T-helper 2 cell (primary cell): ENCODE measurements at places on chromosomes 12 and 14.

GRCh38 chr12:114682785-114683708 lies 928 bp downstream of the TBX3 start:
- no peak for DNase-seq

GRCh38 chr12:121582583-121583333 lies 1.9 kb upstream of the KDM2B start:
- DNase-seq, result no peak

DNA sequence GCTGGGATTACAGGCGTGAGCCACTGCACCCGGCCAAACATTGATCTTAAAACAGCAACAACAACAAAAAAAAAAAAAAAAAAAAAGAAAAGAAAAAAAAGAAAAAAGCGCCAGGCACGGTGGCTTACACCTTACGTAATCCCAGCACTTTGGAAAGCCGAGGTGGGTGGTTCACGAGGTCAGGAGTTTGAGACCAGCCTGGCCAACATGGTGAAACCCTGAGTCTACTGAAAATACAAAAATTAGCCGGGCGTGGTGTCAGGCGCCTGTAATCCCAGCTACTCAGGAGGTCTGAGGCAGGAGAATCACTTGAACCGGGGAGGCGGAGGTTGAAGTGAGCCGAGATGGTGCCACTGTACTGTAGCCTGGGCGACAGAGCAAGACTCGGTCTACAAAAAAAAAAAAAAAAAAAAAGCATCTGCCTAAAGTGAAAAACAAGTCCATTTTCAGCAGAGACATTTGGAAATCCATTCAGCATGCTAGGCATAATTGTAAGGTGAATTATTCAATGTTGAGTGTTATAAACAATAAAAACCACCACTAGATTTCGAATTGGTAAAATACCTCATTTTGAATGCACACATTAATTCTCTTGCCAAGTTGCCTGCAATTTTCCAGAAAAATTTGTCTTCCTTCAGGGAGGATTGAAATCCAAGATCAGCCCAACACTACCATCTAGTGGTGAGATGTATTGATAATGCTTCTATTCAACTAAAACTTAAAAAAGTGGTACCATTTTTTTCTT lies 8.0 kb upstream of the CERS5 start:
- peak; percentile 24 for DNase-seq

DNA sequence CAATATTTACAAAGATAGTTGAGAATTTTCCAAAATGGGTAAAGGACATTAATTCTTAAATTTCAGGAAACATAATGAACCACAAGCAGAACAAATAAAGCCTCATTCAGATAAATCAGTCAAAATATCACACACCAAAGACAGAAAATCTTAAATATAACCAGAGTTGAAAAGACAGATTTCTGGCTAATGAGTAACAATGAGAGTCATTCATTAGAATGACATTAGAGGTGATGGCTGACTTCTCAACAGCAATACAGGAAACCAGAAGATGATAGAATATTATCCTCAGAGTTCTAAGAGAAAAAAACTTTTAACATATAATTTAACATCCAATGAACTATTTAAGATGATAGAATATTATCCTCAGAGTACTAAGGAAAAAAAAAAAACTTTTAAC lies 124.2 kb downstream of the DENND5B start:
- no peak for DNase-seq

- no peak for DNase-seq
These were observed 4.3 kb upstream of the NIN start for GRCh38 chr14:50835280-50835679.
